ENCODE measurements at places on chromosomes 11 and 22.

DNA sequence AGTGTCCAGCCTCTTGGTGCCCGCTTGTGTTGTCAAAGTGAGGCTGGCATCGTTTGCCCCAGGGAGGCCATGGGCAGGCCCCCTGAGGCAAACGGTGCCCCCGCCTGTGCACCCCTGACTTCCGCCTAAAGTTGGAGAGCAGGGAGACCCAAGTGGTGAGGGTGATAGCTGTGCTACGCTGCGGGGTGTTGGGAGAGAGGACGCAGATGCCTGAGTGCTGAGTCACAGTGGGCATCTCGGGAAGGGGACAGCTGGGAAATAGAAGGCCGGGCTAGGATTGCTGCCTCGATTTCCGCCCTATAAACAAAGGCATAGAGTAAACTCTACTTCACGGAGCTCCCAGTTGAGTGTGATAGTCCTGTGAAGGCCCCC, 5.8 kb downstream of the GRIK4 start:
- no peak for DNase-seq

- no peak for DNase-seq
Measured at GRCh38 chr11:86418917-86419316, 44.2 kb downstream of the CCDC81 start.

- DNase-seq = no peak
Measured at GRCh38 chr22:33741025-33741424, 179.3 kb downstream of the LARGE1 start.

- peak; percentile 40 for DNase-seq
Measured at GRCh38 chr11:31958076-31958735, 132.7 kb upstream of the RCN1 start.
